Brain pericyte (primary cell): ENCODE measurements at places on chromosomes 5 and 9.

DNA sequence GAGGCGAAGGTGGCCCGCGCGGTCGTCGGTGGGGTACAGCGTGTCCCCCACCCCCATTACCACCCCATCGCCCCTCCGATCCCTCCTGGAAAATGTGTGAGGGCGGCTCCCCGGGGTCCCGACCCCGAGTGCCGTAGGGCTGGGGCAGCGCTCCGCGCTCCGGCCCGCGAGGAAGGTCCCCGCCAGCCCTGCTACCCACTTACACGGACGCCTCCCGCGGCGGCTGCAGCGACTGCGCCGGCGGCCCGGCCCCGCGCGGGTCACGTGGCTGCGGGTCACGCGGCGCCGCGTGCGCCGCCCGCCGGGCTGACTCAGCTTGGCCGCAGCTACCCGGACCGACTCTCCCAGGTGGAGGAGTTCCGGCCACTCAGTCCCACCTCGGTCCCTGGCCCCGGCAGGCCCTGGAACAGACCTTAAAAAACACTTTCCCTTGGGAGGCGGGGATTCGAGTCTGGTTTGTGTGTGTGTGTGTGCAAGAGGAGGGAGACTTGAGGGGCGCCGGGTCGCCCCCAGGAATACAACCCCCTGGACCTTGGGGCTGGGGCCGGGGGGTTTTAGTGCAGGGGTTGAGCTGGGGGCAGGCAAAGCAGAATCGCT, at the start of gene GNPDA1:
GNPDA1 (minus strand) TSS at position 236 of the 597 bp plus-strand sequence. CDS start 992 bp downstream, outside the sequence.
- no peak for DNase-seq

DNA sequence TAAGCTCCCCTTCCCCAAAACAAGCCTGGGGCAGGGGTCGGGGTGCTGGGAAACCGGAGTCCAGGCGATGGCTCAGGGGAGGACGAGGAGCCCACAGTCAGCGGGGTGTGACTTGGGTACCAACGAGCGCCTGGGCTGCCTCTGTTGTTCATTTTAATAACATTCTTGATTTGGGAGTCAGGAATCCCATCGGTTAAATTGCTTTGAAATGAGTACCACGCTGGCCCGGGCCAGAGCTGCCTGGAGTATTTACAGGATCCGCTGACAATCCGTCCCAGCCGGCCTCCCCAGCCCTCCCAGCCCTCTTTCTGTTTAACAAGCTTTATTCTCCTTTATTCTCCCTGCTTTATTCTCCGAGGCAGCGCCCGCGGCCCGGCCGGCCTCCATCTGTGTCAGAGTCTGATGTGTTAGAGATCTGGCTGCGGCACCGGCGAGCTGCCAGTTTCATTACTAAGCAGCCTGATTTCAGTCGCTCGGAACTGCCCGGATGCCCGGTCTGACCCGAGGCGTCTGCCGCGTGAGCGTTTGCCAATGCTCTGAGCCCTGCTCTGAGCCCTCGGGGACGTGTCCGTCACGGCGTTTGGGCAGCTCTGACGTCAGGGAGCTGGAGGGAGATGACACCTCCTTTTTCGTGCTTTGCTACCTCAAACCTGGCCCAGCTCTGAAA, 16.5 kb upstream of the QRFP start:
- no peak for DNase-seq

DNA sequence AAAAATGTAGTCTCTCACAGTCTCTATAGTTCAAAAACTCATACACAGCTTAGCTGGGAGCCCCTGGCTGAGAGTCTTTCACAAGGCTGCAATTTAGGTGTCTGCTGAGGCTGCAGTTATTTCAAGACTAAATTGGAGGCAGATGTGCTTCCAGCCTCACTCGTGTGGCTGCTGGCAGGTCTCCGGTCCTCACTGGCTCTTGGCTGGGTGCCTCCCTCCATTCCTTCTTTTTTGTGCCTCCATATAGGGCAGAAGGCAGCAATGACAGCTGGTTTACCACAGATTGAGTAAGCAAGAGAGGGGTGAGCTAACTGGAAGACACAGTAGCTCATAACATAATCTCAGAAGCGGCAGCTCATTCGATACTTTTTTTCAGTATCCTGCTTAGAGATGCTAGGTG, 2167.7 kb upstream of the WWC1 start:
- DNase-seq = no peak

DNA sequence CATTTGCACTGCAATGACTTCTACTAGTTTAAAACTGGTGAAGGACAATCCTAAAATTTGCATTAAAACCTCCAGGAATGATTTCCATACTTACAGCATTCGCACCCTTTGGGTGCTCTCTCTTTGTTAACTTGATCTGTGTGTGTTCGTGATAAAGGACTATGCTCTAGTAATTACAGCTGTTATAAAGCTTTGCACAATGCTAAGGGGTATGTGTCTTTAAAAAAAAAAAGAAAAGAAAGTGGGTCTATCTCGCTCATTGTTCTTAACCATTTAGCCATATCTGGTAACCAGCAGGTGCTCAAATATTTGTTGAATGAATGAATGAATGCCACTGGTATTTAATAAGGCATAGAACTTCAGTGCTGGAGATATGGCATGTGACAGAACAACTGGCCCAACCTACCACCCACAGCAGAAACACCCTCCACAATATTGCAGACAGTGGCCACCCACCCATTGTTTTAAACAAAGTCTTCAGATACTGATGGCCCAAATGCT, 8.7 kb downstream of the TRIM36 start:
- DNase-seq = no peak

DNA sequence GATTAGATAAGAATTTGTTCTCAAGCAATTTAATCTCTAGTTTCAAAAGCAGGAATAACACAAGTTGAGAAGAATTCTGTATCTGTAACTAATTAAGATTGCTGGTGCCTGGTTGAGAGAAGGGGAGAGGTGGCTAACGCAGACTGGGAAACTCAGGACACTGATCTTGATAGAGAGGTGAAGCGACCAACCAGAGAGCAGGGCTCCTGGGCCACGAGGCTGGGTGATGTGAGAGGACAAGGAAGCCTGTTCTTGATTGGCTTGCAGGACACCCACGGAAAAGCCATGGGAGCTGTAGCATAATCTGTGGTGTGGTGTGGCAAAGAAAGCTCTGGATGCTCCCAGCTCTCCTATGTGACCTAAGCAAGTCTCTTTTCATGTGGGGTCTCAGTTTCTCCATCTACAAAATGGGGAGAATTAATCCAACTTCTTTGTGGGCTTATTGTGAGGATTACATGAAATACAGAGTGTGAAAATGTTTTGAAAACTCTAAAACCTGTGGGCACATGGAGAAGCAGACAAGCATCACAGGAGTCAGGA, 594.1 kb upstream of the BRINP1 start:
- no peak for DNase-seq

DNA sequence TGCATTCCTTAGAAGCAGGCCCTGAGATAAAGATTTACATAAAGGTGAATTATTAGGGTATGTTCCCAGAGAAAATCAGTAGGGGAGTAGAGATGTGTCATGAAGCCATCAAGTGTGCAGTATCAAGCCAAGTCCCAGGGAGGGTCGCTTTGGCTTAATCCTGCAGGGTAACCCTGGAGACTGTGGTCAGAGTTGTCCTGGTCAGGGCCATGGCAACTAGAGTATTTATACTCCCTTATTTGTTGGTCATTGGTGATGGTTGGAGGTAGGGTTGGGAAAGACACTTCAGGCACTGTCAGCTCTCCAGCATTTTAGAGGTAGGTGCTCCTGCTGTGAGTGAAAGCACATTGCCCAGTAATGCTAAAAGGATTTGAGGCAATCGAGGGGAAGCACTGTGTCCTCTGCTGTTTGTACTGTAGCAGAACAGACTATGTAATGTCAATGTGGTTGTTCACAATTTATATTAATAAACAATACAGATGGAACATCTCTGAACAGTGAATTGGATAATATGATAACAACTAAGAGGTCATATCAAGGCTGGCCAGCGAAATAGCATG, 108.9 kb downstream of the GDNF start:
- DNase-seq = no peak

- peak; percentile 83 for DNase-seq
Observed at GRCh38 chr5:71586941-71587765, at the start of gene MCCC2. Gene MCCC2 (plus strand): TSS chr5:71587340. CDS start chr5:71587426, 86 bp downstream.

GRCh38 chr5:58077966-58078365, 381.9 kb downstream of the PLK2 start:
- DNase-seq = no peak

DNA sequence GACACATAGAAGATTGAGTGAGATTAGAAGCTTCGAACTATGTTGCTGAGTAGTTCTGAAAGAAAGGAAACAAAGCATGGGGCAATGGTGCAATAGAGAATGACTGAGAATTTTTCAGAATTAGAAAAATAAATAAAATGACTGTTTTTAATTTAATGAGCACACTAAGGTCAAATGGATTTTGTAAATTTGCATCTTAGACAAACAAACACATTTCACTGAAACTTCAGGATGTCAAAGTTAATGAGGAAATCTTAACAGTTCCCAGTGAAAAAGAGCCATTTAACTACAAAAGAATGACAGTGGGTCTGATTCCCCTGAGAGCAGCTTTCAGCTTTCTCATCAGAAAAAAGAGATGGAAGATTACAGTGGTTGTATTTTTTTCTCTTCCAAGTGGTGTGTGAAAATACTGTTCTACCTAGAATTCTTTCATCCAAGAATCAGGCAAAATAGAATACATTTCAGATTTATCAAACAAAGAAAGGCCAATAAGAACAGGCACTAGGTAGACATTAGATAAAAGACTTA, 591.9 kb downstream of the SEMA5A start:
- no peak for DNase-seq

DNA sequence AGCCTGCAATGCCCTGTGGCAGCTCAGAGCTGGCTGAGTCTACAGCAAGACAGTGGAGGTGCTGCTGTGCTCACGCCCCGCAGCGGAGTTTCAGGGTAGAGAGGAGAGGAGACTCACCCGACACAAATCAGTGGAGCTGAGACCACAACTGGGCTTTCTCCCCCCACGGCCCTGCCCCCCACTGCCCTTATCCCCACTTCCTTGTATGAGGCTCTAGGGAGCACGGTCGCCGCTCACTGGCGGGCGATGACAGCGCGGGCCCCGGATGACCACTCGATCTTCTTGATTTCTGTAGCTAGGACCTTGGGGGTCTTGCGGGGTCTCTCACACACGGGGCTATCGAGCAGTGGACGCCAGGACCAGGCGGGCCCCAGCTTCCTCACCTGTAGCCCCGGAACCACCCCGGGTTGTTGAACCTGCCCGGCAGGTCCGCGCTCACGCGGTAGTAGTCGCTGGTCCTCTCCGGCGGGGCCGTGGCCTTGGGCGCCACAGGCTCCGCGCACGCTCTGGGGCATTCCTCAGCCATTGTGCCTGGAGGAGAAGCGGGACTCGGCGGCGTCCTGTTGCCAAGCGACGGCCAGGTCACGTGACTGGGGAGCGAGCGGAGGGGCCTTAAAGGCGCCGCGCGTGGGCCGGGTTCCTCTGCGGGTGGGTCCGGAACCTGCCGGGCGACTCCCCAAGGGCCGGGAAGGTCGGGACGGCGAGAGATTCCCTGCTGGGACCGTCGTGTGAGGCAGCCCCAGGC, 984 bp upstream of the MRPS2 start:
- DNase-seq = no peak

- no peak for DNase-seq
Observed at GRCh38 chr9:75616841-75617566, 273.5 kb upstream of the PCSK5 start.

DNA sequence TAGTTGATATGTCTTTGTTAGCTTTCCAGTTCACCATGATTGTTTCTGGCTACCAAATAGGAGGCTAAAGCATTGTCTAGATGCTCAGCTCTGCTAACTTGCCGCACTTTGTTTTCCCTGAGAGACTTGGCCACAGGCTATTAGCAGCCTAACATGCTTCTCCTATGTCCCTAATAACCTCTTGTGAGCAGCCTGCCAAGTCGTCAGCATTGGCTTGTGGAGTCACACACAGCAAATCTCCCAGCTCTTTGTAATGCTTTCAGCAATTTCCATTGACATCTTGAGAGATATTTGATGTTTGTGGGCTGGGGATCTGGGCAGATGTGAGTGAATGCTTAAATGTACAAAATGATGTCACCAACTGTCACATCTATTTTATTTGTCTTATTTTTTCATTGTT, 346.9 kb downstream of the KDM4C start:
- DNase-seq = no peak

- no peak for DNase-seq
Observed at GRCh38 chr5:61916621-61917620, 389.1 kb upstream of the KIF2A start.

DNA sequence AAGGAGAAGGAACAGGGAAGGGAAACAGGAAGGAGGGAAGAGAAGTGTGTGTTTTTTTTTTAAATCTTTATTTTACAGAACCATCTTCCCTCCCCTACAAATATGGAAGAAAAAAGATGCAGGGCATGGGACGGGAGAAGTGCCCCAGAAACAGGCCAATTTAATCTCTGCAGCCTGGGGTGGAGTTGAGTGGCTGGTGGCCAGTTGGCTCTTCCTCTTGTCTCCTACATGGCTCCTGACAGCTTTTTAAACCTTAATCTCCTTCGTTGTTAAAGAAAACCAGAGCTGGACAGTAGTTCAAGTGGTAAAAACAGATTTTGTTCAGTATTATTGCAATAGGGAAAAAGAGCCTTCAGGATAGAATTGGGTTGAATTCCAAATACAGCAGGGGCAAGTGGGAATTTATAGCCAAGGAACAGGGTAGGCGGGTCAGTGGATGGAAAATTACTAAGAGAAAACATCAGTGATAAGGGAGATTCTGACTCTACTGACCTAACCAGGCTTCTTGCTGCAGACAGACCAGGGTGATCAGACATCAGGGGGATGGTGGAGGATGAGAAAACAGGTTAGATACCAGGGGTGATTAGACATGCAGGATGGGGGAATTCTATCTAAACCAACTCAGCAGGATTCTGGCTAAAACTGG, 125.1 kb upstream of the CLINT1 start:
- no peak for DNase-seq

- no peak for DNase-seq
Observed at GRCh38 chr9:20043035-20043434, 254.2 kb upstream of the SLC24A2 start.

GRCh38 chr9:129355631-129356030, 177.6 kb upstream of the IER5L start:
- DNase-seq = no peak

DNA sequence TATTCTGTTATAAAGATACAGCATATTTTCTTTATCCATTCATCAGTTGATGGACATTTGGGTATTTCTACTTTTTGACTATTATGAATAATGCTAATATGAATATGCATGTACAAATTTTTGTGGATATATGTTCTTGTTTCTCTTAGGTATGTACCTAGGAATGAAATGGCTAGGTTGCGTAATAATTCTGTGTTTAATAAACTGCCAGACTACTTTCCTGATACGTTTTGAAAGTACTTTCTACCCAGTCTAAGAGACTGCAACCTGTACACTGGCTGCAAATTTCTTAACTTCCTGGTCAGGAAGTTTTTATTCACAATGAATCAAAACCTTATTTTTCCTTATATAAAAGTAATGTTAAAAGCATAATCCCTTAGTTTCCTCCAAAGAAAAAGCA, 93.9 kb upstream of the STARD4 start:
- DNase-seq = no peak
